ENCODE measurements at places on chromosomes 2 and 18.
A peak's percentile ranks its signal among the peaks of the same experiment; 100 is the strongest.

- no peak for DNase-seq
These were observed 6.2 kb downstream of the MBD2 start for GRCh38 chr18:54218299-54218698.

DNA sequence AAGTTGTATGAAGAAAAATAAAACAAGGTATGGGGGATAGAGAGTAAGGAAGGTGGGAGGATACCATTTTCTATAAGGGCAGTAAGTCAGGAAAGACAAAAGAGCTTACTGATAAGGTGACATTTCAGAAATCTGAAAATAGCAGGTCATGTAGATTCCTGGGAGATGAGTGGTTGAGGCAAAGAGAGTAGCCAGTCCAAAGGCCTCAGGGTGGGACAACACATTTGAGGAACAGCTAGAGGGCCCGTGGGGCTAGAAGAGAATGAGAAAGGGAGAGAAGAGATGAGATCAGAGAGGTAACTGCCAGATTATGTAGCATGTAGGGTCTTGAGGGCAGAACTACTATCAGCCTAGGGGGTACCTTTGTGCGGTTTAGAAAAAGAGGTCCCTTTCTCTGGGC, 2.9 kb downstream of the CLHC1 start:
- DNase-seq, result no peak

DNA sequence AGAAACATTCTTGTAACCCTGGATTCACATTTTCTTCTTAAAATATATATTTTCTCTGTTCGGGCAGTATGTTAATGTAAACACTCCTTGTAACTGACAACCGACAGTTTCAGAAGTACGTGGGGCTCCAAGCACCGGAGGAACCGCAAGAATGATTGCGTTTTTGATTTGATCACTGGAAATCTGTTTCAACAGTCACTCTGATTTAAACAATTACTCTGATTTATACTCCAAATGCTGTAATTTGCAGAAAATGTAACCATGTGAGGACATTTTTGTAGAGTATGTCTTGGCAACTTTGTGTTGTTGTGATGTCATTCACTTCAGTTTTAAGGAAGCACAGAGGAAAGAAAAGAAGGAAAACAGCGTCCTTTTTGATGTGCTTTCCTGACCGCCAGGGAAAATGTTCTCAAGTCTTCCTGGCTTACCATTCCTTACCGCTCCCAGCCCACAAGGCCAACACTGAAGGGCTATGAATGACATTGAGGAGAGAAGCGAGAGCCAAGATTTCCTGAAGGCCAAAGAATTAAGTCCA, 77.7 kb downstream of the APOB start:
- DNase-seq, result no peak

- DNase-seq, result no peak
These were observed 123.3 kb upstream of the SIX2 start for GRCh38 chr2:45132551-45132950.

DNA sequence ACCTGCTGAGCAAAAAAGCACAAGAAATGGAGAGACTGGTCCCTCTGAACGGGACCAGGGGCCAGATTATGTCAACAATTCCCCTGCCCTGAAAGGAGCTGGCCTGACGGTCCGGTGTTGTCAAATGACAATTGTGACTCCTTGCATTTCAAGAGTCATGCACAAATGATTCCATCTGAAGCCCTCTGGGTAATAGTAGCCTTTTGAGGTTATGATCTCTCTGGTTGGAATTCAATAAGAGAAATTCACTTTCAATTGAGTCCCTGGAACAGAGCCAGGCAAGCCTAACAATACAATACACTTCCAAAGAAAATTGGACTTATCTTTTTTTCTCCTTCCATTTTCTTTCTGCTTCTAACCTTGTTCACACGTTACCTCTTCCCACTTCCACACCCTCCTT, 116.9 kb downstream of the C1D start:
- no peak for DNase-seq

DNA sequence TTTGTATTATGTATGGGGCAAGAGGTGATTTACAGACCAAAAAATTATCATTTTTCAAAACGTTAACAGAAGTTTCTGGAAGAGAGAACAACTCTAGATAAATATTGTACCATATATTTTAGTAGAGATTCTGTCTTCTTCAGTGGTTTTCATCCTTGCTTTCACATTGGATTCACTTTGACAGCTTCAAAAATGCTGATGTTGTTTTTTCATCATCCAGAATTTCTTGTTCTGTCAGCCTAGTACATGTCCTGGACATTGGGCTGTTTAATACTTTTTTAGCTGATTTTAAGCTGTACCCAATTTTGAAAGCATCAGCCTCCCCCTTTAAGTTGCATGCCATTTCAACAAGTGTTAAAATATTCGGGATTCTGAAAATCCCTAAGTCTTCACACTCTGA, 711.3 kb upstream of the LRATD1 start:
- DNase-seq, result no peak

DNA sequence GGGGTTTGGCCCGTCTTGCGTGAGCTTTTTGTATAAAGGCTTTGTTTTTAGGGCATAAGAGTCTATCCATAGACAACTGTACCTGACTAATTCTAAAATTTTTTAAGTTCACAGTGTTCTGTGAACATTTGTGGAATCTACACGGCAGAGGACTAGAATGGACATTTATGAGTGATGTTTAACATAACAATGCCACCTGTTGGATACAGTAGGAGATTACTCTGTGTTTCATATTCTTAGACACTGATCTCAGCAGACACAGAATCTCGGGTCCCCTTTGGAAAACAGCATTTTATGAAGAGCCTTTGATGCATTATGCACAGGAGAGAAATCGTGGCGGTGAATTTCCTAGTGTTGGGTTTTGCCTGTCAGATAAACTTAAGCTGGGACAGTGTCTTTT, 752.2 kb downstream of the DPP10 start:
- DNase-seq, result no peak

DNA sequence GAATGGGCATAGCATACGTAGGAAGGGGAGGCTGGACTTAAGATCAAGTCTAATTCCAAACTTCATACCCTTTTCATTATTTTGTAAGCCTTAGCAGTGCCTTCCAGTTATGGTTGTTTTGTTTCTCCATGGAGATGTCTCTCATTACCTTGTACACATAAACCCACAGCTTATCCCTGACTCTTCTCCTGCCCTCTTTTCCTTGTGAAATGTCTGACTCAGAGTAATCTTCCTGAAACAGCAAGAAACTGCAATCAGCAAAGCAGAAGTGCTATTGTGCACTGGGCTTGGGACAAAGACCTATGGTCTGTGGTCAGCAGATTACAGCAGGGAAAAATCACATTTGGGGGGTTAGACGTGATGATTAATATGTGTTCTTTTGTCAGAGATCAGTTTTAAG, 176.7 kb downstream of the IKZF2 start:
- no peak for DNase-seq

- peak; percentile 82 for DNase-seq
These were observed 21.1 kb upstream of the MALT1 start for GRCh38 chr18:58649966-58650816.

DNA sequence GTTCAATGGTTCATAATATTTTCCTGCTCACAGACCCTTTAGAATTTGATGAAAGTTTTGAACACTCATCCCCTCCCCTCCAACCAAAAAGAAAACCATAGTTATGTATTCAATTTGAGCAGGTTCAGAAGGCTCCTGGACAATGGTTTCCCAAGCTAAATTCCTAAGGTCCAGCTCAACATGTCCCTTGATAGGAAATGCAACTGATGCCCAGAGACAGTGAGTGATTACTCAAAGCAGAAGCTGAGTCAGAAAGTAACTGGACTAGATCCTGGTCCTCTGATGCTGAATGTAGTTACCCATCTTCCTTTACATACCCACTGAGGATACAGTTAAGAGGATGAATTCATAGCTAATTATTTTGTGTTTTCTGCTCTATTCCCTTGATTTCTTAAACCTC, 218.9 kb upstream of the NCKAP5 start:
- no peak for DNase-seq

DNA sequence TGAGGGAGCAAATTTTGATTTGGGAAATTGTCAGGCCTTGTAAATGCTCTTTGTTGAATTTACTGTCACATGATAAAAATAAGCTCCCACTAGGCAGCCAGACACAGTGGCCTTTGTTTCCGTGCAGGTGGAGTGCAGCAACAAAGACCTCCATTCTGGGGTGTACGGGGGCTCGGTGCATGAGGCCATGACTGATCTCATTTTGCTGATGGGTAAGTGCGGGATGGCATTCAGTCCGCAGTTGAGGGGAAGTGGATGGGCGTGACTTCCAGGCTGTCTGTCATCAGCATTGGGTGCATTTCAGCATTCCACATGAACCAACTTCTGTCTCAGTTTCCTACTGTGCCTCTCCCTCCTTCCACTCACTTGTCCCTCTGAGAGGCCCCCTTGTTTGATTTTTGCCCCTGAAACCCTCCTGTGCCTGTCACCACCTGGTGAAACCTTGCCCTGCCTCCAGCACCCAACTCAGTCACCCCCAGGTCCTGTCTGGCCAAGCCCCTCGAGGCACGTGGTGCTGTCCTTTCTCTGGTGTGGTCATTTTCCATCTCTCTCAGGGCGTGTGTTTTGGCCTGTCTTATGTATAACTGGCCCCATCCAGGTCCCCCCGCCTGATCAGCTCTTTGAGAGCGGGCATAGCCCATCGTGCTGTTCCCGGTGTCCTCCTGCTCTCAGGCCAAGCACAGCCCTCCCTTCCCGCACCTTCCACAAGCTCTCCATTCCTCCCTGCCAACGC, 16.3 kb downstream of the CNDP2 start:
- DNase-seq, result no peak

- no peak for DNase-seq
These were observed 32.9 kb upstream of the RNF149 start for GRCh38 chr2:101341421-101341820.

DNA sequence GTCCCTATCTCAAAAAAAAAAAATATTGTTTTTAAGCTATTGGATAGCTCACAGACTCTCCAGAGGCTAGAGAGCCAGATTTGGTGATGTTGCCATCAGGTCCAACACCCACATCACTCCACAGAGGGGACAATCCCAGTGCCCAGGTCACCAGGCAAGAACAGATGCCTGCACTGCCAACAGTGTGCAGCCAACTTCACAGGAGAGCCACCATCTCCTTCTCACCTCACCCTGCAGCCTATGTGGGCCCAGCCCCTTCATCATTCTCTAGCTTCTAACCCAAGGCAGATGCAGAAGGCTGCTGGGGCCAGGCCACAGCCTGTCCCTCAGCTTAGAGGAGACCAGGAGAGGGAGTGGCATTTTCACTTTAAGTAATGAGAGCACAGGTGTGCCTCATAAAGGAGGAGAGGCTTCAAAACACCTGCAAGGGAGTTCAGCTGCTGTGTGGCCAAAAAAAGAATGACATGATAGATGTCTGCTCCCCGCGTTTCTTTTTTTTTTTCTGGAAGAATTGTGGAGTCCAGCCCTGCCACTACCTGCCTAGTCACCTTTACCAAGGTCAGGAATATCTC, 98.0 kb upstream of the ZSWIM2 start:
- no peak for DNase-seq

GRCh38 chr2:66448136-66448991, 13.4 kb downstream of the MEIS1 start:
- no peak for DNase-seq

GRCh38 chr2:64228126-64228678, 84.0 kb upstream of the PELI1 start:
- peak; percentile 73 for DNase-seq

- DNase-seq, result no peak
These were observed 163.5 kb downstream of the GLI2 start for GRCh38 chr2:120898961-120899750.

- no peak for DNase-seq
These were observed 107.1 kb upstream of the ST3GAL5 start for GRCh38 chr2:85995648-85996529.

GRCh38 chr2:60548845-60549237, 4.6 kb downstream of the BCL11A start:
- no peak for DNase-seq

DNA sequence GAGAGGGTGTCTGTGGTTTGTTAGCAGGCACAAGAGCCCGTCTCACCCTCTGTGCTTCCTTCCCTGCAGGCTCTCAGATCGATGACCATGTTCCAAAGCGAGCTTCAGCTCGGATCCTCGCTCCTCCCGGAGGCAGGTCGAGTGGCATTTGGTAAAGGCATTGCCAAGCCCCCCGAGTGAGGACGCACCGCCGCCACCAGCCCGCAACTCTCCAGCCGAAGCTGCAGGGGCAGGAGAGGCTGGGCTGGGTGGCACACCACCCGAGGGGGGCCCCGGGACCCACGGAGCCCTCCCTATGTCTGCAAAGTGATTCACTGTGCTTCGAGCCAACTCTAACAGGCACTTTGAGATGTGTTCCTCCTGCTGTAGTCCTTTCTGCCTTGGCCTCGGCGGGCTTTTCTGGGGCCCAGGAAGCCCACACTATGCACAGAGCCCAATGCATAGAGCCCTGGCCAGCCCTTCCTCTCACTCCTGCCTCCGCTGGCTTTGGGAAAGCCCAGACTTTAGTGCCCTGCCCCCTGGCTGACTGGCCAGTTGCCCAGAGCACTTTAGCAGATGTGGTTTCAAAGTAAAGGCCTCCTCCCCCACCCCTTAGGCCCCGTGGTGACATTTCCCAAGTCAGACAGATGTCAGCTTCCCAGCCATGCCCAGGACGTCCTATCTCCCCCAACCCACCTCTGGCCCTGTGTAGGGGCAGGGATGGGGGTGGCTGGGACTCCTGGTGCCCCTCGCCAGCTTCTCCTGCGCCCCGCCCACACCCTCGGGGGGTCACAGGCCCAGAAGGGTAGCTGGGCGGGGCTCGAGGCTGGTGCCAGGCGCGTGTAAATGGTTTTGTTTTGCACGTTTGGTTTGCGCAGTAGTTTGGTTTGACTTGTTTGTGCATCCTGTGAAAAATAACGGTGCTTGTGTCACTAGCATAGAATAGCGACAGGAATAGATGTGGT, 23.3 kb upstream of the MAPRE3 start:
- no peak for DNase-seq

- DNase-seq, result no peak
These were observed 37.6 kb upstream of the GPR17 start for GRCh38 chr2:127608061-127609030.

GRCh38 chr2:64143169-64144056, 807 bp downstream of the PELI1 start:
- peak; percentile 39 for DNase-seq

DNA sequence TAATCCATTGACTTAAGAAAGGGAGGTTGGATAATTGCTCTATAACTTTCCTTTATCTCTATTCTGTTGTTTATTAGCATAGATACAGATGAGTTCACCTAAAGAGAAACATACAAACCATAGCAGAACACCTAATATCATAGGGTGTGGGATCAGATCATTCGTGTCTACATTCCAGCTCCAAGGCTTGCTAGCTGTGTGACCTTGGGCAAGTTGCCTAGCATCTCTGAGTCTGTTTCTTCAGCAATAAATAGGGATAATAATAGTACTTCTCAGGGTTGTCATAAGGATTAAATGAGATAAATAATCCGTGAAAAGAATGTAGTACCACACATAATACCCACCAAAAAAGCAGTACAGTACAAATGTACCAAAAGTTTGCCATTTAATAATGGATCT, 126.2 kb downstream of the PLB1 start:
- no peak for DNase-seq

GRCh38 chr2:30947686-30948085, 140.4 kb upstream of the CAPN13 start:
- no peak for DNase-seq

- DNase-seq, result no peak
These were observed 26.1 kb upstream of the SALL3 start for GRCh38 chr18:78953566-78953965.

GRCh38 chr18:69109686-69110085, 291.0 kb upstream of the DOK6 start:
- no peak for DNase-seq

- no peak for DNase-seq
These were observed 415.0 kb upstream of the CELF4 start for GRCh38 chr18:37980556-37980955.
